Non-pigmented ciliary epithelial cell (primary cell): ENCODE measurements at places on chromosomes 1 and 21.

DNA sequence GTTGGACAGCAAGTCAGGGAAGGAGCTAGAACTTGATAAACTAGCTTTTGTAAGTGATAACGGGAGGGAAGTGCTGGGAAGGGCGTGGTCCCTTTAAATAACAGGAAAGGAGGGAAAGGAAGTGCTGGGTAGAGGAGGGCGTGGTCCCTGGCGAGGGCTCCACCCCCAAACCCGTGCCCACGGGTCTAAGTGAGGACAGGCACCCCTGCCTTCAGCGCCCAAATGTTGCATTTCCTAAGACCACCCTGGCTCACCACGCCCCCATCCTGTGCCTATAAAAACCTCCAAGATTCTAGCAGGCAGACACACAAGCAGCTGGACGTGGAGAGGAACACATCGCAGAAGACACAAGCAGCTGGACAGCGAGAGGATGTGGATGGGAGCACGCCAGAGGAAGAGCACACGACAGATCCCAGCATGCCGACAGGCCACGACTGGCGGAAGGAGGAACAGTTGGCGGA is 58.5 kb downstream of the PALMD start:
- DNase-seq, result no peak

DNA sequence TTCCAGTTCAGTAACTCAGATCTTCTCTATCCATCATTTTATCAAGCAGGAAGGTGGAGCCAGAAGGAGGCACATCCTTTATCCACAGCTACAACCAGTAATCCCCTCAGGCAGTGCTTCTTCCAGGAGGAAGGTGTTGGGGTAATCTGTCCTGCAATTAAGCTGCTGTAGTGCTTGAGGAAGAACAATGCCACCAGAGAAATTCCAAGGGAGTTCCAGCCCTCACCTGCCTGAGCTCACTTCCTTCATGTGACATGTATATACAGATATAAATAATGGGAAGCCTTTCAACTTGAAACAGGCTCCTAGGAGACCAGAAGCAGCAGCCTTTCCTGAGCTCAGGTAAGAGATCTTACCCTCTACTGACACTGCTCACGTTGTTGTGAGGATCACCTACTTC is 2.2 kb upstream of the IL20 start:
- DNase-seq, result no peak

DNA sequence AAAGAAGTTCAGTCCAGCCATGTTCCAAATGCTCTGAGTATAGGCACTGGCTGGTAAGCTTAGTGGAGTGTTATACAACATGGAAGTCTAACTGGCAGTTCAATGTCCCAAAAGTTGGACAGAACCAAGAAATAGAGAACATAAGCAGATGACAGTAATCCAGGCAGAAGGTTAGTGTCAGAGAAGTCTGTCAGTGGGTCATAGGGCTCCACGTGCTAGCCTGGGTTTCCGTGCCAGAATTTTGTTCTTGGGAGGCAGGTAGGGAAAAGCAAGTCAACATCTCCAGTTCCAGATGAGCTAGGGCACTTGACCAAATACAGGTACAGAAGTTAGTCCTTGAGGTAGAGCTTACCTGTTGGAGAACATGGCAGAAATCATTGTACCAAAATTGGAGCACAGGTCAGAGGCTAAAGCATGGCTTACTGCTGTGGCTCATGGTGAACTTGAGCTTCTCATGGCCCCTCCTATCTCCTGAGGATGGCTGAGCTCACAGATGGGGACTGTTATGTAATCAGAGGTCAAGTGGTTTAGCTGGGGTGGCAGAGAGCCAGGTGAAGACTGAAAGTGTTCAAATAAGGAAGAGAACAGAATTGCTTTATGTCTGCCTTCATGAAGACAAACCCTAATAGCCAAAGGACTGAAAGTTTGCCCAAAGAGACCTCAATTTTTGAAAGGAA is 170.8 kb downstream of the NFIA start:
- no peak for DNase-seq

DNA sequence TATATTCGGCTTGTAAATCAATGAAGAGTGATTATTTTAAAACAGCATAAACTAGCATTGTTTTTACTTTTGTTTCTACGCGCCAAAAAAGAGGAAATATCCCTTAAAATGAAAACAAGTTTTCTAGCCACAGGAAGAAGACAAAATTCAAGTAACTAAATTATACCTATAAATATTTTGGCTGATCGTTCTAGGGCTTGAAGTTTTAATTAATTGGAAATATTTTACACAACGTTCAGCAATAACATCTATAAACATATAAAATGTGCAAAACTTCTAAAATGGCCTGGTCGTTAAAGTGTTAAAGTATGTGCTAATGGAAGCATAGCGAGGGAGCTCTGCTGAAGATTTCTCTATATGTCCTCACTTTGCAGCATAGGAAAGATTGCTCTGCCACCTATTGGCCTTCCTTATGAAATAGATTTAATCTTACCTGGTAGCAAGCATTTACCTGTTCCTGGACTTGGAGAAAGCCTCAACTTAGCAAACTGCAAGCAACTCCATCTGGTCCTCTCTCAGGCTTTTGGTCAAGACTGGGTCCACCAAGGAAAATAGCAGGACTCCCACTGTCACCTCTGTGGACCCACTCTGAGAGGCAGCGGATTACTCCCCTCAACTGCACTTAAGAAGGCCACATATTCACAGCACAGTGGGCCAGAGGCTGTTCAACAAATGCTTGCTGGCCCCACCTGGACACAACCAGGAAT is 351.3 kb upstream of the RUNX1 start:
- no peak for DNase-seq

DNA sequence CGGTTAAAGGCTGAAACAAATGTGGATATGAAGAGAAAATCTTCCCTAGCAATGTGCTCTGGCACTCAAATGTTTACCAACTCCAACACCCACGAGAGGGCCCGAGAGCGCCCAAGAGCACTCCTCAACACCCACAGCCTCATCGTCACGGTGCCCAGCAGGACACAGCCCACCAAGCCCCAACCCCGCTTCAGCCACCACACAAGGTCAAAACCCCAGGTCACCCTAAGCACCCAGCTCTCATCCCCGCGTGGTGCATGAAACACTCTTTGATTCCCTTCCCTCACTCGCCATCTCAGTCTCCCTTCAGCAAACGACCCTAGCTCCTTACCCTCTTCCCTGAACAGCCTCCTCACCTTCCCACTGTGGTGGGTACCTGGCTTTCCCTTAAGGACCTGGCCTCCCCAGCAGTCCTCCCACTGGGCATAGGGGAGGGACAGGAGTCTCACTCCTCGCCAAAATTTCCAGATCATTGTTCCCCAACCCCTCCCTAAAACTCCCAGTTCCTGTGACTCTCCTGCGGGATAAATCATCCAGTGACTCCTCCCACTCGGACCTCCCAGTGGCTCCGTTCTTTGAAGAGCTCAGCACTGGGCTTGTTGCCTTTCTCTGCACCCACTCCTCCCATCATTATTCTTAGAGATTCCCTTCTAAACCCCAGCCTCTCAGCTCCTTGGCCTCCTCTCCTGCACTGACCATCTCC is 170.4 kb upstream of the SYT6 start:
- DNase-seq, result no peak

DNA sequence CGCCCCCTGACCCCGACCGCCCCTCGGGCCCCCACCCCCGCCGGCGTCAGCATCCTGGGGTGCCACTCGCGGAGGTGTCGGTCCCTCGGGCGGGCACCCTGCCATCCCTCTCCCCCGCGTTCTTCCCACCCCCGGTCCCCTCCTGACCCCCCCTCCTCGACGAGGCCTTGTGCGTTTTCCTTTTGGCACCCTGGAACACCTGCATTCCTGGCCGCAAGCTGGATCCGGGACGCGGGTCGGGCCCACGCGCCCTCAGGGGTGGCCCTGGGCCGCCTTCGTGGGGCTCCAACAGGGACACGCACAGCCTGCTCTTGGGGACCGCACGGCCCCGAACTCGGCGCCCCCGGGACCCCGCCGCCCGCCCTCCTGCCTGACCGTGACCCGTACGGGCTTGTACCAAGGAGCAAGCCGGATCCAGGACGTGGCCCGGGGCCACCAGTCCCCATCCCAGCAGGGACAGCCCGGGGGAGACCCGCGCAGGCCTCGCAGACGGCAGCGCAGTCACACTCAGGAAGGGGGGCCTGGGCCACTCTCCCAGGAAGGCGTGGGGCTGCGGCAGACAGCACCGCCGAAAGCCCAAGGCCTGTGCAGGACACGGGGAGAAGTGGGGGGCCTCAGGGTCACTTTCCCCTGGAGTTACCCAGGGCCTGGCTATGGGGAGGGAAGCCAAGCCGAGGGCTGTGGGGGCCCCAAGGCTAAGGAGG is 579 bp upstream of the SLC19A1 start:
- no peak for DNase-seq

- no peak for DNase-seq
Observed at GRCh38 chr1:61245696-61246400, 163.5 kb downstream of the NFIA start.

- DNase-seq, result no peak
Observed at GRCh38 chr1:7444363-7444762, 326.7 kb upstream of the VAMP3 start.

DNA sequence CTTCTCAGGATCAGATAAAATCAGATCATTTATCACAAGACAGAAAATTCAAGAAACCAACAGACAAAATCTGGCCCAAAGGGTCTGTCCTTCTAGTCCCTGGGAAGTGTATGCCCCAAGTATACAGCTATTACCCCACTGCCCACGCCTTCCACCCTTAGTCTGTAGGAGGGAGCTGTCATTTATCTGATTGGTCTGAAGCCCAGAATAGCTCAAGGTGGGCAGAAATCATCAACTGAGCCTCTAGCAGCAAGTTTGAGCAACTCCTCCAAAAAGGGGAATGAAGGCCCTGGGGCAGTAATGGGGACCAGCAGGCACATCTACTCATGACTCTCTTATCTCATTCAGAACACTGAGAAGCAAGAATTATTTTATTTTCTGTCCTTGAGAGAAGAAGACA is 126.9 kb downstream of the MATN1 start:
- no peak for DNase-seq

- no peak for DNase-seq
Observed at GRCh38 chr1:7373876-7374562, 397.1 kb upstream of the VAMP3 start.

DNA sequence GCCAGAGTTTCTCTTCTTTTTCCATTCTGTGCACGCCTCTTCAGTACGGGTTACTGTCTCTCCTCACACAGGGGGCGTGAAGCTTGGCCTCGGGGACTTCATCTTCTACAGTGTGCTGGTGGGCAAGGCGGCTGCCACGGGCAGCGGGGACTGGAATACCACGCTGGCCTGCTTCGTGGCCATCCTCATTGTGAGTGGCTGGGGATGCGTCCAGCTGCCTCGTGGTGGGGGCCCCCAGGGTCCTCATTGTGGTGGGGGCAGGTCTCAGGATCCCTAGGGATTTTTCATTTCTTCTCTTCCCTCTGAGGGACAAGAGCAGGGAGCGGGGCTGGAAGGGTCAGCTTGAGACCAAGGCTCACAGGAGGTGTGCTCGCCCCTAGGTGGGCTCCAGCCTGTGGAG is 23.5 kb downstream of the PSEN2 start:
- DNase-seq, result no peak

- peak; percentile 37 for DNase-seq
Observed at GRCh38 chr1:31531177-31531999, 44.9 kb upstream of the TINAGL1 start.

GRCh38 chr1:202237052-202237451 is 43.5 kb downstream of the LGR6 start:
- no peak for DNase-seq

DNA sequence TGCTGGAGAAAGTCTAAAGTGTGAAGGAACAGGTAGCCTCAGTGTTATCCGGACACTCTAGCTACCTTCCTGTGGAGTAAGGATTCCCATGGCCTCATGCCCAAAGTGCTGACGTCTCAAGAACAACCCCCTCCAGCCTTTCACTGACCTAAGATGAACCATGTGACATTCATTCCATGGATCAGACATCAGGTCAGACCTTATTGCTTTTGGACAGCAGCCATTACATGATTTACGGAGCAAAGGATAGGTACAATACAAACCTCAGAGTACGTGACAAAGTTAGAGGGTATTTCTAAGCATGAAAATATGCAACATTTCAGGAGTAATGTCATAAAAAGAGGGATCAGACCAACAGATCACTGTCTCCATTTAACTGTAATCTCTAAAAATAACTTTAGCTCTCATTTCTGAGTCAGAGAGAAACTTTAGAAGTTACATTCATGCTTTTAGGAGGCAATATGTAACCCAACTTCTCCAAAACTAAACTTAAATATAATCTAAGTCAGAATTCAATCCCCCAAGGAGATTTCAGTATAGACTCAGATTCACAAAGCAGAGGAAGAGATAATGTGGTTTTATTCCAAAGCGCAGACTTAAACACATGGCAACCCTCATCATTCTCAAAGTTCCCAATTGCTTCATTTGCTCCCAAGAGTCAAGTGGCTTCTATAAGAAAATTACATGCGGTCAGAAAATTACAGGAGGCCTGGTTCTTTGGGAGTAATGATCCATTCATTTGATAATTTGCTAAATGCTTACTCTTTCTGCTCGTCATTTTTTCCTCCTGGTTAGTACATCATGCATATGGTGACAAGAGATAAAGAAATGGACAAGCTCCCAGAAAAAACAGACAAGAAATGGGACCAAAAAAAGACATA is 280.4 kb downstream of the SETD4 start:
- peak; percentile 78 for DNase-seq

GRCh38 chr21:33886321-33886720 is 29.3 kb downstream of the ATP5PO start:
- no peak for DNase-seq

GRCh38 chr1:197680311-197680710 is 95.0 kb downstream of the DENND1B start:
- no peak for DNase-seq

DNA sequence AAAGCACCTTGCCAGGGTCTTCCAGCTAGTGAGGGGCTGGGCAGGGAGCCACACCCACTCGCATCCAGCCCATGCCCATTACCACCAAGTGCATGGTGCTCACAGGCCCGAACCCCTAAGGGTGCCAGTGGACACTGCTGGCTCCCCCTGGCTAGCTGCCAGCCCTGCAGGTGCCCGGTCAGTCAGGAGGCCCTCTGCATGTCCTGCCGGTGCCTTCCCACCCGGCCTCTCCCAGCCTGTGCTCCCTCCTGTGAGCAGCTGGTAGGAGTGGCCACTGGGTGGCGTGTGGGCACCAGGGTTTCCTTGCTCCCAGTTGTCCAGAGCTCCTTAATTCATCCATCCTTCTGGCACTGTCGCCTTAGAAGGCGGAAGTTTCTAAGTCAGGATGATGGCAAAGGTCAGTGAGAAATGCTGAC is 33.4 kb downstream of the QSOX1 start:
- no peak for DNase-seq

DNA sequence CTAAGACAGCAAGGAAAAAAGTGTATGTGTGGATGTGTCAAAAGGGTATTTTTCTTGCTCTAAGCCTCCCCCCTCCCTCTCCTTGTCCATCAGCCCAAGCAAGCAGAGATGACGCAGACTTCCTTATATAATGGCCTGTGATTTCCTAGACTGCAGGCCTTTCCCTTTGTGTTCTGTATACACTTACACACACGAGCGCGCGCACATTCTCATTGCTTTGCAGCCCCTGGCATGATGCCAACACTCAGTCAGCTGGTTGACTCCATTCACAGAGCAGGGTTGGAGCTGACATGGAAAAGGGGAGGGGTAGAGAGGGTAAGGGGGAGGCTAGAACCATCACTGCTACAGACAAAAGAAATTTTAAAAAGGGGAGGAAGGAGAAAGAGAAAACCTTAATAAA is 41.8 kb downstream of the GATAD2B start:
- peak; percentile 83 for DNase-seq

GRCh38 chr1:6103111-6103853 is 57.6 kb downstream of the KCNAB2 start:
- DNase-seq, result no peak
